Activated CD4-positive, CD25-positive, alpha-beta regulatory T cell (primary cell): ENCODE measurements at places on chromosomes 5 and 9.
A peak's percentile ranks its signal among the peaks of the same experiment; 100 is the strongest.

GRCh38 chr9:72564479-72565281 is 43.3 kb downstream of the TMC1 start:
- DNase-seq = no peak

DNA sequence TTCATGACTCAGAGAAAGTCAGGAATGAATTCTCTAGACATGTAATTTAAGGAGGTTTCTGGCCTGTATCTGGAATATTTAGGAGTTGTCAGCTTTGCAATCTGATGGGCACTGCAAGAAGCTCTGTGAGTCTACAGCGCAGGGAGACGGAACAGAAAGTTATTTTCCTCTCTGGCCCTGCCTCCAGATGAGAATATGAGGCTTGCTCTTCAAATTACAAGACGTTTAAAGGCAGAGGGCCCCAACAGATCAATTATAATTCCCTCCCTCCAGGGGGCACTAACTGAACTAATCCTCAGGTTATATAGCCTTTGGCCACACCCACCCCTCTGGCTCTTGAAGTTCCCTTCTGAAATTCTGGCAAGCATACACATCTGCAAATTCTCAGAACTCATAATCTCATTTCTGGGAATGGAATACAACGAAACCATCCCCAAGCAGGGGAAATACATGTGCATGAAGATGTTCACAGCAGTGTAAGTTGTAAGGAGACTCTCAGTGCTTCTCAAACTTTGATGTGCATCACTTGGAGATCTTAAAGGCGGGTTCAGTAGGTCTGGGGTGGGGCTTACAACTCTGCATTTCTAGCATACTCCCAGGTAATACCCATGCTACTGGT is 307.6 kb downstream of the CWC27 start:
- DNase-seq = peak; percentile 19

- no peak for DNase-seq
Observed at GRCh38 chr5:53403291-53403690, 77.1 kb upstream of the FST start.

DNA sequence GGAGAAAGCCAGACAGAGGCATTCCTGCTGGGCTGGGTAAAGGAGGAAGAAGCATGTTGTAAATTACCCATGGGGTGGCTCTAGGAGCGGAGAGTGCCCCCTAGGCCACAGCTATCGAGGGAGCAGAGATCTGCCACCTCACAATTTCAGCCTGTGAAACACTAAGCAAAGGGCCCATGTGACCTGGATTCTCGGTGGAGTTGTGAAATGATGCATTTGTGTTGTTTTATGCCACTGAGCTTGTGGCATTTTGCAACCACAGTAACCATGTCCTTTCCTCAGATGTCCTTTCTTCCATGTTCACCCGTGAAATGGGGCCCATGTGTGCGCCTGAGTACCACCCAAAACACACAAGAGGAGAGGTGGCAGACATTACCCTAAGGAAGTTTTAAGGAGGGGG is 159.3 kb downstream of the SYK start:
- no peak for DNase-seq

- no peak for DNase-seq
Observed at GRCh38 chr5:155833287-155833686, 493.7 kb upstream of the SGCD start.

- DNase-seq = no peak
Observed at GRCh38 chr5:104612005-104612404, 1049.4 kb upstream of the NUDT12 start.

- no peak for DNase-seq
Observed at GRCh38 chr5:59988396-59988795, 94.9 kb upstream of the PDE4D start.

GRCh38 chr9:114732823-114733222 is 50.8 kb upstream of the TEX48 start:
- no peak for DNase-seq

- DNase-seq = no peak
Observed at GRCh38 chr5:94621763-94622162, 3.3 kb downstream of the SLF1 start.

DNA sequence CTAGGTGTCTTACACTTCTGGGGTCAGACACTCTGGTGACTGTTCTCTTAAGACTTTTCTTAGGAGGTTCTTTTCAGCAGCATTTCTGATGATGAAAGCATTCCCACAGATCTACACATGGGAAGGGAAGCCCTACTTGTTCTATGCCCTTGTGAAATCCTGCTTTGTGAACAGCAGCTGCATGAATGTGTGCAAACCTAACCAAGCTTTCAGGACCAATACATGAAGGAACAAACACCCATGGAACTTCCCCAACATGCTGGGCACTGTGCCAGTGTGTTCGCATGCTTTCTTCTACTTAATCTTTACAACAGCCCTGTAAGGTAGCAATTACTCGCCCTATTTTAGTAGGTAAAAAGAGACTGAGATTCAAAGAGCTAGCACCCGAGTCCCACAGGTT is 439.9 kb upstream of the KLF4 start:
- no peak for DNase-seq

GRCh38 chr9:135530146-135530545 is 8.9 kb downstream of the LCN1 start:
- no peak for DNase-seq

GRCh38 chr9:104882566-104882965 is 45.4 kb downstream of the ABCA1 start:
- DNase-seq = no peak

- no peak for DNase-seq
Observed at GRCh38 chr9:110541950-110542349, 37.6 kb downstream of the SVEP1 start.

DNA sequence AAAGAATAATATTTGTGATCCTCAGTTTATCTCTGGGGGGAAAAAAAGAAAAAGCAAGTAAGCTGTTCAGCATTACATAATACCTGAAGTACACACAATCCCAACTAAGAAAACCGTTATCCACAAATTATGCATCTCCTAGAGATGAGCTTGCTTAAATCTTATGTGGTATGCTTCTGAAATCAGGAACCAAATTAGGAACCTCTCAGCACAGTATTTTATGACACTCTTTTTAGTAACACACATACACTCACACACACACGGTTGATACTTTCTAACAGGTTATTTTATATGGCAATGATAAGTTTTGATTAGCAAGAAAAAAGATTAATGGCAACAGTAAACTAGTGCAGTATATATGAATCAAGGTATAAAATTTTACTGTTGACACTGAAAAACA is 1.2 kb upstream of the ZNF510 start:
- no peak for DNase-seq
